Breast epithelium (tissue), 4 donors: ENCODE measurements at places on chromosomes 5 and 9.

- no peak for DNase-seq
Observed at GRCh38 chr5:149870232-149870631, 74.4 kb downstream of the PDE6A start.

GRCh38 chr5:2105141-2105540, 222.4 kb upstream of the IRX4 start:
- DNase-seq = no peak

DNA sequence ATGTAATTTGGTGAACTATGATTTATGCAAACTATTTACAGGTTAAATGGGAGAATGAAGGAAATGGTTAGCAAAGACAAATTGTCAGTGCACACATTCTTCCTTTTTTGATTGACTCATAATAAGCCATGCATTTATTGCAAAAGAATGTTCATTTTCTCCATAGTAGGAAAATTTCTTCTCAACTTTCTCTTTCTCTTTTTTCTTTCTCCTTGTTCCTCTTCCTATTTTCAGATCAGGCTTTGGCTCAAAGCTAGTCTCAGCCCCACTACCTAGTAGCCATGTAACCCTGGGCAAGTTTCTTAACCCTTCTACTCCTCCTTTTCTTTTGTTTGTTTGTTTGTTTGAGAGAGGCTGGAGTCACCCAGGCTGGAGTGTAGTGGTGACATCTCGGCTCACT, 156.6 kb downstream of the PIK3R1 start:
- DNase-seq = no peak

GRCh38 chr5:33240558-33240957, 200.2 kb upstream of the TARS1 start:
- no peak for DNase-seq

GRCh38 chr5:175820230-175820629, 51.1 kb upstream of the CPLX2 start:
- DNase-seq = no peak

DNA sequence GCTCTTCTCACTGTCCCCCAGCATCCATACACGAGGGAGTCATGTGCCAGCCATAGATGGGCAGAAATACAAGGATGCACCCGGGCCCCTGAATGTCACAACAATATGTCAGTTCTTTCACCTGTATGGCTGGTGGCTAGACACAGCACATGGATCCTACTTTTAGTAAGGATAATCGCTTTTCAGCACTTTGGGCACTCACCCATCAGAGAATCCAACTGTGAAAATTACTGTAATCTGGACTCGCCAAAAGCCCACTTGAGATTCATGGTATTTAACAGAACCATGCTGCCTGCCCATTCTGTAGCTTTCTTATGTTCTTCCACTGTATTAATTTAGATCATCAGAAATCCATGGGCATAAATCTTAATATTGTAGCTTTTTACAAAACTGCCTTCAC, 124.8 kb downstream of the FRMD3 start:
- DNase-seq = no peak

DNA sequence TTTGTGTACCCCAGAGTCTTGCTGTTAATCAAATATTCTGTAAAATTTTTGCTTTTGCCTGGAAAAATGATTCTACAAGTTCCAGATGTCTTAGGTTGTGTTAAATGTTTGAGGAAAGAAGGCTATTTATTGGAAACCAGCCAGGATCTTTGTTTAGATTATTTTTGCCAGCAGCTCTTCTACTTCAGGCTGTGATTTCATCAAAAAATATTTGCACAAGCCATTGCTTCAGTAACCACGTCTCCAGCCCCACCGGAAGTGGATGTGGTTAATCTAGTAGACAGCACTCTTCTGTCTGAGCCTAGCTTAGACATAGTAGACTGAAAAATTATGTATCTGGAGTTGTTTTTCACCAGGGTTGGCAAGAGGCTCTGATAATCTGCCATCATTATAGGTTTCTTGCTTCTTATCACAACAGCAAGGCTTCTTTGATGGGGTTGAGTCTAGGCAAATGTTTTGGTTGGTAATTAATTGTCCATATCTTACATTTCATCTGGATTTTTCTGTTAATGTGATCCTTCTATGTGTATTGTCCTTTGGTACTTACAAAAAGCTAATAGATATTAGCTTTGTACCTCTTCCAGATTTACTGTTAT, 17.1 kb downstream of the KCTD16 start:
- DNase-seq = peak; percentile 34

GRCh38 chr5:120345947-120346346, 118.2 kb upstream of the PRR16 start:
- DNase-seq = no peak

- DNase-seq = no peak
Observed at GRCh38 chr5:25669645-25670401, 1025.0 kb upstream of the CDH10 start.

GRCh38 chr9:125372441-125373226, 111.0 kb downstream of the GAPVD1 start:
- DNase-seq = no peak

- DNase-seq = no peak
Observed at GRCh38 chr9:94867842-94868312, 141.4 kb downstream of the AOPEP start.

DNA sequence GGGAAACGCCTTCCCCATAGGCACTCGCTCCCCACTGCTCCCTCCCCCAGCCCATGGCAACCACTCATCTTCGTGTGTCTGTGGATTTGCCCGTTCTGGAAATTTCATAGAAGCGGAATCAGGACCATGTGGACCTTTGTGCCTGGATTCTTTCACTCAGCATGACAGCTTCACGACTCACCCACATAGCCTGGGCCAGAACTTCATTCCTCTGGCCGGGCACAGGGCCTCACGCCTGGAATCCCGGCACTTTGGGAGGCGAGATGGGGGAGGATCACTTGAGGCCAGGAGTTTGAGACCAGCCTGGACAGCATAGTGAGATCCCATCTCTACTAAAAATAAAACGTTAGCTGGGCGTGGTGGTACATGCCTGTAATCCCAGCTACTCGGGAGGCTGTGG, 12.1 kb upstream of the DIPK1B start:
- no peak for DNase-seq

DNA sequence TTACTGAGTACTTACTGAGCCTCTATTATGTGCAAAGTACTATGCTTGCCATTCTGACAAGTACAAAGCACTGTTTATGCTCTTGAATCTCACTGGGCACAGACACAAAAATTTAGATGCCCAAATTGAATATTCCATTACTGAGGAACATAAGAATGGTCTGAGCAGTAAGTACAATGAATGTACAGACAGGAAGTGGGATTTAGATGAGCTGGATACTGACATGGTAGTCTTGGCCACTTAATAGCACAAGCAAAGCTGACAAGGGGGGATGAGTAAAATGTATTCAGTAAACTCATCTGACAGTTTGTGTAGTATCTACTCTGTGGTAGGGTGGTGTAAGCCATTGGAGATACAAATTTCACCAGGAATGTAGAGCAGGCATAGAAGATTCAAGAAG, 132.4 kb downstream of the EFNA5 start:
- no peak for DNase-seq

DNA sequence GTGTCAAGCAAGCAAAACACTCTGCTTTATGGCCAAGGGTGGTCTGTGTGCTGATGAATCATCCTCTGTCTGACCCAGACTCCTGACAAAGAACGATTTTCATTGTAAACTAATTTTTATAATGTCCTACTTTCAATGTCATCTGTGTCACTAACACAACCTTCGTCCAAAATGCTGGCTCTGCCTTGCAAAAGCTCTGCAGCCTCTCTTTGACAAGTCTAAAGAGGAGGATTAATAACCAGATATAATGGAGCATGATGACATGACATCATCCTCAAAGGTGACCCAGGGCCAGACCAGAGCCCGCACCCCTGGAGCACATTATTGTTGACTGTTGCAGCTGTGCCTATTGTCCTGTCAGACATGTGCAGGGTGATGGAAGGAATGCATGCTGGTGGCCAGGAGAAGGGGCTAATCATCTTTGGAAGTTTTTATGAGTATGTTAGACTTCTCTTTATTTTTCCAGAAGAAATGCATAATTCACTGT, 589.4 kb downstream of the NR2F1-AS1 start:
- no peak for DNase-seq
